ENCODE measurements at places on chromosomes 5 and 9. TPM values are rescaled to one million over a fixed set of nuclear protein-coding genes. Genes with fewer than 3 reads are reported as not detected.

GRCh38 chr5:543351-543750, 19.1 kb upstream of the SLC9A3 start:
- DNase-seq, result no peak

C5orf63 gene
- polyA plus RNA-seq, result 4.4 TPM

DNA sequence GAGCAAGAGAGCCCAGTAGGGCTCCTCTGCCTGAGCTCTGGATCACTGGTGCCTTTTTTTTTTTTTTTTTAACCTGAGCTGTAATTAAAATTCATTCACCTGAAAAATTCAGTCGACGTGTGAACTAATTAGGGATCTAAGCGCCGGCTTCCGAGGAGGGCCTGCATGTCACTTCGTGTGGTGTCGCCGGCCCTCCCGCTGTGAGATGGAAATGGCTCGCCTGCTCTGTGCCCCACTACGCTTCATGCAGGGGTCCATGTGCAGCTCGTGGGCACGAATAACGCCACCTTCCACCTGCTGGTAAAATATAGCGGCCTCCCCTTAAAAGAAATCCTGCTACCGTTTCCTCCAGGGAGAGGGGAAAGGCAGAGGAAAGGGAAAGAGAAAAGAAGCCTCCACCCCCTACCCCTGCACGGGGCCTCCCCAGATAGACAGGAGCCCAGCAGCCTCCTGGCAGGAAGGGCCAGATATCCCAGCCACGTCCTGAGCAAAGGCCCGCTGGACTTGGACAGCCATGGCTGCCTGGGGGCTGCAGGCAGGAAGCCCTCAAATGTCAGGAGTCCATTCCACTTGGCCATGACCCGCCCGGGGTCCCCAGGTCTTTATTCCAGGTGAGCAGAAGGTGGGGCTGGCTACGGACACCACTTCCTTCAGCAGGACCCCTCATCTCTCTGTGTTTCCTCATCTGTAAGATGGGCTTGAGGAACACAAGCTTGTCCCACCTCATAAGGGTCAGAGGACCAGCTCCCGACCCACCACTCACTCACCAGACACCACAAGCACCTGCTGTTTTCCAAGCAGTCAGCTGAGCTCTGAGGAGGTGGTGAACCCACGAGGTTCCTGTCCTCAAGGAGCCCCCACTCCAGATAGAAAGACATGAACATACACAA, 38.2 kb upstream of the ZNF354A start:
- no peak for DNase-seq

DNA sequence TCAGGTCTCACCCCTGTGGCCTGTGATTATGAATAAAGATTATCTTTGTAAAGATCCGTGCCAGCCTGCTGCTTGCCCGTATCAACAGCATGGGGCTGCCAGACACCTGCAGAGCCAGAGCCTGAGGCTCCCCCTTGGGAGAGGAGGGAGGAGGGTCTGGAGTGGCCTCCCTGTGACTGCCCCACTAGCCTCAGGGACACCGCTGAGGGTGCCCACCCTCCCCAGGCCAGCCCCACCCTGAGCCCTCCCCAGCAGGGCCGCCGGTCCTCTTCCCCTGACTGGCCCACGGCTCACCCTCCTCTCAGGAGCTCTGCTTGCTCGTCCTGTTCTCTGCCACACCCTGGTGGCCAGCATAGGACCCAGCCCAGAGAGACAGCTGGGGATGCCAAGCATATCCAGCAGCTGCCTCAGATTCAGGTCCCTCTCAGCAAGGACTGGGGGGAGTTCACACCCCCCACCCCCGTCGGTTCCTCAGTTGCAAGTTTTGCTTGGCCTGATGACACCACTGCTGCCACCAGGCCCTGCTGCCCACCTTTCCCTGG, 1.9 kb downstream of the SSNA1 start:
- no peak for DNase-seq

DNA sequence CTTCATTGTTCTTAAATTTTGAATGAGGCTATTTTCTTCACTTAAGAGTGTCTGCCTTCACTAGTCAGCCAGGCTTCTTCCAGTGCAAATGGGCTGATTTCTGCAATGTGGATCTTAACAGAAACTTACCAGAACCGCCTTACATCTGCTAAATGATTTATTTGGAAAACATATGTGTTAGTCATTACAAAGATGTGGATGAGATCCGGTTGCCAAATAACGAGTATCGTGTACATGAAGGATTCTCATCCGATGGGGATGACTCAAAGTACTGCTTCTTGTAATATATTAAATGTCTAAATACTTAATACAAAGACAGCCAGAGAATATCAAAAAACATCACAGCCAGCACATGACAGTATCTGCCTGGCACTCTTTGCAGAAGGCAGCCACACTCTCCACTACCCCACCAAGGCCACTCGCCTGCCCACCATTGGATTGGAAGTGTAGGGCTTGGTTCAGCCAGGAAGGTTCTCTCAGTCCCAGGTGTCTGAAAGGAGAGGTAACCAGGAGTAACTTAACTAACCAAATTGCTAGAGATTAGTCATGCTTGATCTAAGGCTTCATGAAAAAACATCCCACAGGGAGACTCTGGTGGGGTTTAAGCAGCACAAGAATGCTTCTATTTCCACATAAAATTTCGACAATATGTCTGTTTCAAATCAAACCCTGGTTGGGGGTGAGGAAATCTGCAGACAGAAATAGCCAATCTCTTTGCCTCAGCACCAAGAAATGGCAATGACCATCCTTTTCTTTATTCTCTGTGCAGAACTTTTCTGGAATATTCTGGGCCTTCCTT, 174.8 kb downstream of the GADD45G start:
- no peak for DNase-seq

- peak; percentile 25 for DNase-seq
Measured at GRCh38 chr9:135701959-135702721, at the start of gene KCNT1. KCNT1 (plus strand) TSS chr9:135702185; CDS start chr9:135702259, 74 bp downstream.

ZBTB34 gene
- polyA plus RNA-seq, result 3.4 TPM

DNA sequence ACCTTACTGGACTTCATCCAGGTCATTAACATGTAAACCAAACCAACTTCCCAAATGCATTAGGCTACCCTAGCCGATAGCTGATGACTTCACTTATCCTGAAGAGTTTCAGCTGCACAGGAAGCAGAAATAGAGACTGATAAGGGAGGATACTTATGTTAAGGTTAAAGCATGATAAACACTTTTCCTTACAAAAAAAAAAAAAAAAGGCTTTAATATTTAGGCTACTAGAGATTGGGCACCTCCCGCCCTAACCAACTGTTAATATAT, 1.6 kb upstream of the MEF2C start:
- no peak for DNase-seq

DNA sequence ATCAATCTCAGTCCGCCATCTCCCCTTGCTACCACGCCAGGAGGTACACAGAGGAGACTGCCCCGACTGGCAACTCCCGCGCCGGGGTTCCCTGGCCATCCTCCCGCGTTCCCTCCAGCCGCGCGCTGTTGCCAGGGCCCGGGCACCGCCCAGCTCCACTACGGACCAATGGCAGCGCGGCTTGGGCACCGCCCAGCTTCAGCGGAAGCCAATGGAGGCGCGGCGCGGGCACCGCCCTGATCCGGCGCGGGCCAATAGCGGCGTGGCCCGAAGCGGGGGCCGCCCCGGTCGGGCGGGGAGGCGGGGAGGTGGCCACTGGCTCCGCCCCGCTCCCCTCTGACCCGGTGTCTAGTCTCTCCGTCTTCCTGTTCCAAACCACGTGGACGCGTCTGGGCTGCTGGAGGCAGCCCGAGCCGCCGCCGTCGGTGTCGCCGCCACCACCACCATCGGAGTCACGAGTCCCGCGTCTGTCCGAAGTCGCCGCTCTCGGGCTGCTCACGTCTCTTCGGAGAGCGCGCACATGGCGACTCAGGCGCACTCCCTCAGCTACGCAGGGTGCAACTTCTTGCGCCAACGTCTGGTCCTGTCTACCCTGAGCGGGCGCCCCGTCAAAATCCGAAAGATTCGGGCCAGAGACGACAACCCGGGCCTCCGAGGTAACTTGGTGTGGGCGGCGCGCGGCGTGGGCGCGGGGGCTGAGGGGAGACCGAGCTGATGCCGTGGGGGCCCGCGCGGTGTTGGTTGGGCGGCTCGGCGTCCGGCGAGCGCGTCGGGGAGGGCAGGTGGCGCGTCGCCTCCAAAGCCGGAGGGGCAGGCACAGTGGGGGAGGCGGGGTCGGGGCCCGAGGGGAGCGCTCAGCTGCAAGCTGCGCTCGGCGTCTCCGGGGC, at the start of gene RCL1:
Gene RCL1, plus strand, starts transcription at position 373 of the 887 bp plus-strand sequence. Its CDS starts 148 bp downstream, at position 521.
- DNase-seq, result peak; percentile 97
